Stimulated activated CD4-positive, alpha-beta T cell treated with anti-CD3 and anti-CD28 coated beads, TNF-alpha, amount 100 ng/mL, for 1 hour (primary cell): ENCODE measurements at places on chromosomes 6 and 20.

DNA sequence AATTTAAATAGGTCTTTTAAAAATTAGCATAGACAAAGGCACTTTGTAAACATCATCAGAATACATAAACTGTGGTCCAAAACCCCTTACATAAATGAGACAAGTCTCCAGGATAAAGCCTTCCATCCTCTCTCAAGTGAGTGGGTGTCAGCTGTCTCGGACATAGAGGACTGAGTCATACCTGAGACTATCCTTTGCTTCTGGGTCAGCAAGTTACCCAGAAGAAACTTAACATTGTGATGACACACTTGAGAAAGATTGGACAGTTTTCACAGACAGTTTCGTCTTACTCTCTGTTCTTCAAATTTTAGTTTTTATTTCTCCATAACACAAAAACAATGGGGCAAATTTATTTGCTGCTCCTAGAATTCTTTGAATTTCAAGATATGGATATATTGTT is 838.0 kb downstream of the DHX35 start:
- DNase-seq = no peak

- no peak for DNase-seq
These were observed 41.7 kb downstream of the AKIRIN2 start for GRCh38 chr6:87660226-87660911.

GRCh38 chr6:14306151-14306906 is 188.8 kb downstream of the CD83 start:
- no peak for DNase-seq

DNA sequence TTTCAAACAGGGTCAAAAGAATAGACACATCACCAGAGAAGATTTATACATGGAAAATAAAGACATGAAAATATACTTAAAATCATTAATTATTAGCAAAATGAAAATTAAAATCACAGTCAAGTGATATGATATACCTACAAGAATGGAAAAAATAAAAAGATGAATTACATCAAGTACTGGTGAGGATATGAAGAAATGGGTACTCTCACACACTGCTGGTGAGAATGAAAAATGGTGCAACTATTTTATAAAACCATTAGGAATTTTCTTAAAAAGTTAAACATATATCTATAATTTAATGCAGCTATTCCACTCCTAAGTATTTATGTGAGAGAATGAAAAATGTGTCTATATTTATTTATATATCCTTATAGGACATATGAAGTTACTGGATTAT is 136.3 kb upstream of the GRIK2 start:
- DNase-seq = no peak

GRCh38 chr6:134733801-134734200 is 216.1 kb downstream of the ALDH8A1 start:
- no peak for DNase-seq

GRCh38 chr20:63397155-63397843 is 36.1 kb upstream of the CHRNA4 start:
- no peak for DNase-seq

DNA sequence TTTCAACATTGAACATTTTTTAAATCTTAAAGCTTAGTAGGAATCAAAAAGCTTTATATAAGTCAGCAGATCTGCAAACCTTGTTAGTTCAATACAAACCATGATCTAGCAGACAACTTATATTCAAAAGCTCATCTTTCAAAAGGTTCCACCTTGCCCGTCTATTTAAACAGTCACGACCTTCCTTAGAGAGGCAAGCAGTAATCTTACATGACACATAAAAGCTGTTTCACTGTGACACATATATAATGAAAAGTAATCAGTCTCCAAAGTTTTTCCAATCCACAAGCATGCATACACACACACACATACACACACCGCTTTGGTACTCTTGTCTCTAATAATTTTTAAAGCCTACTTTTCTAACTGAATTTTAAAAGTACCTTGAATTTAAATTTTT is 12.9 kb downstream of the SOD2 start:
- no peak for DNase-seq

DNA sequence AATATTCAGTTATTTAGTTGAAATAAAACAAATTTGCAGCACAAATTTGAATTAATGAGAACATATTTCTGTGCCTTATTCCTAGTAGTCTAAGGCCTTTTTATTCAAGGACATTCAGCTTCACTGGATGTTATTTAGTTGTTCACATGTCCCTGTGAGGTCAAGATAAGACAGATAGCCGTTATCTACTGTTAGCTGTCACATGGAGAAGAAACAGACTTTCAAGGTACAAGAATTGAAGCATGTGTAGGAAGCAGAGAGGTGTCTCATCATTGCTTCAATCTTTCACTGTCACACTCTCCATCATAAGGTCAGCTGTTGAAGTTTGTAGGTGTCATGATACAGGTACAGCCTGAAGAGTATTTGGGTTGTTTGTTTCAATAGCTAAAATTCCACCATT is 112.9 kb upstream of the JAG1 start:
- DNase-seq = no peak

DNA sequence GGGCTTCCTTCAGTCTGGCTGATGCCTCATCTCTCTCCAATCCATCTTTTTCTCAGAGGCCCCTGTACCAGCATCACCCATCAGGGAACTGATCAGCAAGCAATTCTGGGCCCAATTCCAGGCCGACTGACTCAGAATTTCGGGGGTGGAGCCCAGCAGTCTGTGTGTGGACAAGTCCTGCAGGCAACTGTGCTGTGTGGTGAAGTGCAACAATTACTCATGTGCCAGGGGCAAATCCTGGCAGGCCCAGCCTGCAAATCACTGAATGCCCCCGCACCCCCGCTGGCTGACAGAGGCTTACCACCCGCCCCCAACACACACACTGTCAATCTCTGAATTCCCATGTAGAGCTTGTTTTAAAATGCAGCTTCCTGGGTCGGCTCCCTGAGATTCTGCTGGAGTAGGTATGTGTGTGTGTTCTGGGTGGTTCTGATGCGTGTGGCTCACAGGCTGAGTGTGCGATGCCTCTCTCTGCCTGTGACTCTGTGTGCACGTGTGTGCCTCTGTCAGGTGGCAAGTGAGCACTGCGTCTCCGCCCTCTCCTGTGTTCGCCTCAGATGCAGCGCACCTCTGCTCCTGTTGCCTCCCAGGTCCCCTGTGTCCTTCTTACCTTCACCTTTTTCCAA is 45.4 kb downstream of the SSR1 start:
- no peak for DNase-seq

- no peak for DNase-seq
These were observed 139.8 kb downstream of the KHDC1L start for GRCh38 chr6:73085443-73085871.
